ENCODE measurements at places on chromosomes 5 and 9. TPM values are rescaled to one million over a fixed set of nuclear protein-coding genes. Genes with fewer than 3 reads are reported as not detected.

GRCh38 chr5:107929080-107929479 lies 258.3 kb upstream of the EFNA5 start:
- H3K27ac ChIP-seq = no peak overlapping the region
- no peak for DNase-seq
- no peak overlapping the region for H3K4me3 ChIP-seq
- H3K4me1 ChIP-seq = peaks cover 6% of the 10 kb centered on the region
- no peaks in the 10 kb centered on the region for H3K27me3 ChIP-seq
- no peaks in the 10 kb centered on the region for H3K36me3 ChIP-seq

- H3K4me3 ChIP-seq = no peak within 1 kb of the TSS
- no peaks in the 10 kb centered on the region for H3K36me3 ChIP-seq
- no peak for DNase-seq
Measured at GRCh38 chr9:133421615-133422542, at the start of gene ADAMTS13. Gene ADAMTS13, plus strand, starts transcription at chr9:133422367. Its CDS starts 77 bp downstream, at chr9:133422444.

GRCh38 chr9:21549251-21549765 lies 67.2 kb upstream of the IFNE start:
- peaks cover 33% of the 10 kb centered on the region for H3K27me3 ChIP-seq
- no peak overlapping the region for H3K27ac ChIP-seq
- H3K4me3 ChIP-seq = no peak overlapping the region
- no peaks in the 10 kb centered on the region for H3K36me3 ChIP-seq
- no peak for DNase-seq

DNA sequence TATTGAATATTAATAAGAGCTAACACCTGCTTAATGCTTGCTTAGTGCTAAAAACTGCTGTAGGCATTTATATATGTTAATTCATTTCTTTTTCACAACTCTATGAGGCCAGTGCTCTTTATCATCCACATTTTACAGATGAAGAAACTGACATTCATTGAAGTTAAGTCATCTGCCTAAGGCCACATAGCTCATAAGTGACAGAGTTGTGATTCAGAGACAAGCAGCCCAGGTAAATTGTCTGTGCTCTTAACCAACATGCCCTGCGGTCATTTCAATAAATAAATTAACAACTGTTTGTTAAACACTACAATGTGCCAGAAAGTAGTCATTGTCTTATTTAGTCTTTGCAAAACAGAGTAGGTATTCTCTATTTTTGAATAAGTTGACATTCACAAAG lies 1354.4 kb upstream of the C9orf72 start:
- no peak for DNase-seq
- H3K27ac ChIP-seq = no peak overlapping the region
- no peaks in the 10 kb centered on the region for H3K36me3 ChIP-seq
- H3K4me1 ChIP-seq = no peaks in the 10 kb centered on the region

DNA sequence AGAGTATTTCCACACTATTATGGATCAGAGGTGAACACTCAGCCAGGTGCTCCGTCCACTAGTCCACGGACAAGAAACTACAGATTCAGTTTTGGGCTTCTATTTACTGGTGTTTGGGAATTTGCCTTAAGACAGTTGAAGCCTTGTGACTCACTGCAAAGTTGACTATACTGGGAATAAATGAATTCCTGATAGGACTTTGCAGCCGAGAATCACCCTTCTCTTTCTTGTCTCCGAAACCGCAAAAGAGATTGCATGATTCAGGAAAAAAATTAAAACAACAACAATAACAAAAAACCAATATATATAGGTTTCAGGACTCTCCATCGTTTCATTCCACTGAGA lies 716 bp downstream of the TMEM171 start:
- H3K27me3 ChIP-seq = peaks cover 72% of the 10 kb centered on the region
- no peak overlapping the region for H3K27ac ChIP-seq
- peak overlapping the region; percentile 55 for H3K4me3 ChIP-seq
- no peak for DNase-seq
- H3K4me1 ChIP-seq = peaks cover 23% of the 10 kb centered on the region
- H3K36me3 ChIP-seq = peaks cover 2% of the 10 kb centered on the region

DNA sequence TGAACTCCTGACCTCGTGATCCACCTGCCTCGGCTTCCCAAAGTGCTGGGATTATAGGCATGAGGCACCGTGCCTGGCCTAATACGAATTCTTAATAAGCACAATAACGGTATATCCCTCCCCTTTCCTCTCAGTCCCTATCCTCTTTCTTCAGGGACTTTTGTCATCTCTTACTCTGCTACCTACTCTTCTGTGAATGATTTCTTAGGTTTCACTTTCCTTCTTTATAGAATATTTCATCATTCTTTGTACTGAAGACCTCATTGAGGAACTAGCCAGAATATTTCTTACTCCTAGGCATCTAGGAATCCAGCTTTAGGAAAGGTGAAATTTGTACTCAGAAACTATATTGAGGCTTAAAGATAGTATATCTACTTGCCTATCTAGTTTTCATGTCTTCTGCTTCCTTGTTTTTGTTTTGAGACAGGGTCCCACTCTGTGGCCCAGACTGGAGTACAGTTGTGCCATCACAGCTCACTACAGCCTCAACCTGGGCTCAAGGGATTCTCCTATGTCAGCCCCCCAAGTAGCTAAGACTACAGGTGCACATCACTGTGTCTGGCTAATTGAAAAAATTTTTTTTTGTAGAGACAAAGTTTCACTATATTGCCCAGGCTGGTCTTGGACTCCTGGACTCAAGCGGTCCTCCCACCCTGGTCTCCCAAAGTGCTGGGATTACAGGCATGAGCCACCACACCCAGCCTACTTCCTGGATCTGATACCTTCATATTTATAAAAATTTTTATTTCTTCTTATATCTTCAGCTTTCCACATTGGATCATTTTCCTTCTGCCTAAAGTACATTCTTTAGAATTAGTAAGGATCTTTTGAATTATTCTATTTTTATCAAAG lies 69.7 kb downstream of the GPBP1 start:
- H3K27me3 ChIP-seq = no peaks in the 10 kb centered on the region
- H3K36me3 ChIP-seq = peaks cover 3% of the 10 kb centered on the region
- H3K4me1 ChIP-seq = peaks cover 25% of the 10 kb centered on the region
- H3K27ac ChIP-seq = peak overlapping the region; percentile 67
- DNase-seq = no peak

GRCh38 chr9:7342229-7342628 lies 457.3 kb downstream of the DMAC1 start:
- H3K27ac ChIP-seq = no peak overlapping the region
- H3K4me3 ChIP-seq = no peak overlapping the region
- DNase-seq = no peak
- peaks cover 23% of the 10 kb centered on the region for H3K27me3 ChIP-seq

DNA sequence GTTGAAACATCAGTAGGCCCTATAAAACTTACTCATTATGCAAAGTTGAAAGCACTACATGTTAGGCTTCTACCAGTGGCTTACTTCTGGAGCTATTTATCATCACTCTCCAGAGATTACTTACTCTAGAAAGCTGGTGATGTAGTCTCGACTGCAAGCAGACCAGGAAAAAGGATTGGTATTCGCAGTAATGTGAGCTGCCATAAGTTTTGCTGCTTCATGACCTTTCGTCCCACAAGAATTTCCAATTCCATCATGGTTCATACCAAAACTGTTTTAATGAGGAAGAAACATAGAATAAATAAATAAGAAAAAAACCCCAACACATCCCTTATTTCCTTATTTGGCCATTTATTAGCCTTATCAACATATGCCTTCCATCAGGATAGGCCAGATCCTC lies 181.9 kb downstream of the ADAMTS6 start:
- H3K27me3 ChIP-seq = no peaks in the 10 kb centered on the region
- DNase-seq = no peak
- no peak overlapping the region for H3K27ac ChIP-seq
- no peaks in the 10 kb centered on the region for H3K36me3 ChIP-seq

GRCh38 chr5:141876628-141877355 lies 1.4 kb downstream of the PCDH1 start:
- peaks cover 36% of the 10 kb centered on the region for H3K4me1 ChIP-seq
- peaks cover 9% of the 10 kb centered on the region for H3K36me3 ChIP-seq
- no peak overlapping the region for H3K27ac ChIP-seq
- DNase-seq = no peak
- H3K4me3 ChIP-seq = peak overlapping the region; percentile 87
- peaks cover 79% of the 10 kb centered on the region for H3K27me3 ChIP-seq

DNA sequence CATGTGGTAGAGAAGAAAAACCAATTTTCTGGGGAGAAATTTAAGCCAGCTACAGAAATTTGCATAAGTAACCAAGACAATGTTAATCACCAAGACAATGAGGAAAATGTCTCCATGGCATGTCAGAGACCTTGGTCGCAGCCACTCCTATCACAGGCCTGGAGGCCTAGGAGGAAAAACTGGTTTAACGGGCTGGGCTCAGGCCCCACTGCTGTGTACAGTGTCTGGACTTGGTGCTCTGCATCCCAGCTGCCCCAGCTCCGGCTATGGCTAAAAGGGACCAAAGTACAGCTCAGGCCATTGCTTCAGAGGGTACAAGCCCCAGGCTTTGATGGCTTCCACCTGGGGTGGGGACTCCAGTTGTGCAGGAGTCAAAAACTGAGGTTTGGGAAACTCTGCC lies 1075.1 kb upstream of the CDH18 start:
- no peak for DNase-seq
- no peak overlapping the region for H3K4me3 ChIP-seq

Gene FAM163B
- total RNA-seq = not detected

Gene PCDHGC4
- not detected for total RNA-seq

Gene ALDH7A1
- total RNA-seq = 2.1 TPM

Gene SLC36A2
- total RNA-seq = not detected

Gene ADRB2
- total RNA-seq = 5.7 TPM

Gene OR1J4
- 0.40 TPM for total RNA-seq
